KBM-7 (cell line): ENCODE measurements at places on chromosomes 2 and 18.
A peak's percentile ranks its signal among the peaks of the same experiment; 100 is the strongest.

GRCh38 chr2:236001166-236001828, 166.9 kb downstream of the GBX2 start:
- no peak for DNase-seq

GRCh38 chr18:11995445-11996189, 14.3 kb downstream of the IMPA2 start:
- DNase-seq: peak; percentile 87

GRCh38 chr2:40470822-40471813, 19.2 kb upstream of the SLC8A1 start:
- no peak for DNase-seq

GRCh38 chr2:117760916-117761315, 53.6 kb upstream of the DDX18 start:
- DNase-seq: no peak

DNA sequence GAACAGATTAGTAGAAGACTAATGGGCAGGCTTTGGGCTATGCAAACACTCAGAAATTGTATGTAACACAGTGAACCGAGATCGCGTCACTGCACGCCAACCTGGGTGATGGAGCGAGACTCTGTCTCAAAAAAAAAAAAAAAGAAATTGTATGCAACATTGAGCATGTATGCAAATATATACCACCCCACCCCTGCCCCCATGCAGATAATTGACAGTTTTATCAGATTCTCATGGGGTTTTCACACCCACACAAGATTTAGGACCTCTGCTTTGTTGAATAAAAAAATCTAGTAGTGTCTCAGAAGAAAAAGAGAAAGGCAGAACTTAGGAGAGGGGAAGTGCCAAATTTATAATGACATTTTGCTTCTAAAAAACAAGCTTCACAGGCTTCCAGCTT, 131.6 kb upstream of the FN1 start:
- DNase-seq: no peak
